ENCODE measurements at places on chromosomes 11 and 22.

DNA sequence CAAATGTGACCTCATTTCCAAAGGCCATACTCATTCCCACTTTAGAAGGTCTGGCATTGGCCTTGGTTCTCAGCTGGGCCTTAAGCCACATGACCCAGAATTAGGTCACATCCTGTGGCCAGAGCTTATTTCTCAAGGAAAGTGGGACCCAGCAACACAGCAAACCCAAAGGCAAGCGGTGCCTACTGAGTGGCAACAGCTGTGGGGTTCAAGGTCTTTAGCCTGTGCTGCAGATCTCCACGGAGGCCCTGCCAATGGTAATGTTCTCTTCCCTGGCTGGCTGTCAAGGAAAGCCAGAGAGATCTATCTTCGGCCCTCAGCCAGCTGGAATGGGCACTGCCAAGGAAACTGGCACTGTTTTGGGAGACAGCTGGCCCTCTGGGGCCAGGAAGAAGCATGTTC, 41.5 kb upstream of the TP53I11 start:
- DNase-seq, result no peak

- DNase-seq, result no peak
Measured at GRCh38 chr22:35397095-35397904, 2.6 kb upstream of the MCM5 start.

DNA sequence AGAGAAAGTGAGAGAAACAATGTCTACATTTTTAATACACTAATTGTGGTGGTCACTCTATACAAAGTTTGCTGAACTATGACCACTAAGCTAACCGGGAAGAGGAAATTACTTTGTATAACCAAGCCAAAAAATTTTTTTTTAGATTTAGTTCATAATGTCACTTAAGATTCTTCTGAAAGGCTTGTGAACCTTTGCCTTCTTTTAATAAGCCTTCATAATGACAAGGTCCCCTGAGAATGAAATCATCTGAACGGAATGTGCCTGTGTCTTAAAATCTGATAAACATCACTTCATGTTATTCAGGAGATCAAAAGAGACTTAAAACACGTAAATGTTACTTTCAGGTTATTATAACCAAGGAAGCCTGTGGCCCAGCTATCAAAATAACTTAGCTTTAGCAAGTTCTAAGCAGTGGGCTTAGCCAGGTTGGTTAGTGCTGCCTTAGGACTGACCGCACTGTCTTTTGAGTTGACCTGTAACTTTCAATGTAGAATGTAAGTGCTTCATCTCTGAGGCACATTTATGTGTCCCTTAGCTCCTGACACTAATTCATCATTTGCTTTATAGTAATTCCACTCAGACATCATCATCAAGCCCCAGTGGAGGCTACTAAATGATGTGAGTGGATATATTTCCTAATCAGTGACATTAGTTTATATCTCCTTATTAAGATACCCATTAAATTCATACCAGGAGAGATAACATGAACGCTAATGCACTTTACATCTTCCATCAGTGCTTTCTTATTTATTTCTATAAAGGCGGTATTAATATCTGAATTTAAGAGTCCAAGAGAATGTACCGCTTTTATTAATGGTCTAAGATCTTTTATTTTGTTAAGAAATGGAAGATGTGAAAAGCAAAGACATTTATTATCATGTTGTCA, 122.5 kb downstream of the WNT11 start:
- DNase-seq, result no peak

DNA sequence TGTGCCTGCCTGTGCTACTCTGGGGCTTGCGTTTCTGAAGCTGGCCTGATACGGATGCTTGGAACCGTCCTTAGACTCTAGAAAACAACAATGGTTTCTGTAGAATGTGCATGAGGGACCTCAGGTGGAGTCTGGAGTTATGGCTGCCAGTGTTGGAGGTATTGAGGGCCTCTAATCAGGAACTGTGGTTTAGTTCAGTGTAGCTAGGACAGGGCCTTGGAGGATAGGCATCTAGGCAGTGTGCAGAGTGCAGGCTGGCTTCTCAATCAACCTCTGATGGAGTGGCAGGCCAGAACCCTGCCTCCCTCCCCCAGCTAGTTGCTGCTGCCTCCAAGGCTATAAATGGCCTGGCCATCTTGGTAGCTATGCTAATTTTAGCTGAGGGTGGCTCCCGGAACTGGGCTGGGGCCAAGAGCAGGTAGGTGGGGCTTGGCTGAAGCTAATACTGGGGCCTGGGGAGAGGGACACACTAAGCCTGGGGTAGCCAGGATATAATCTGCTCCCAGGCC, 4.0 kb downstream of the STIM1 start:
- no peak for DNase-seq

GRCh38 chr11:28708075-28708474, 599.9 kb downstream of the METTL15 start:
- no peak for DNase-seq

Measured in 8988T (cell line).